ENCODE measurements at places on chromosomes 16 and 17.

DNA sequence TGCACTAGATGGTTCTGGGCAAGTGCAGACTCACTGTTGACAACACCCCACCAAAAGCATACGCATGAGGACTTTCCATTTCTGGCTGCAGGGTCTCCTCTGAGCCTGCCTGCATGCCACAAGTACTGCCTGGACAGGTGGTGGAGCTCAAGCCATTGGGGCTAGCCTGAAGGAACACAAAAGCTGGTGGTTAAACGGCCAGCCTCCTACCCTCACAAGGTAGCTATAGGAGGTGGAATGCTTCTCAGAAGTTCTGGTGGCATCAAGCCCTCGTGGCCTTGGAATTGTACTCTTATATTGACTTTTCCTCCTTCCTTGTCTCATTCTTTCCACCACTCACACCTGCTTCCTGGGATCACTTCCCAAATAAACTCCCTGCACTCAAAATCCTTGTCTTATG is 56.6 kb upstream of the BCAR1 start:
- DNase-seq: no peak

GRCh38 chr16:85453703-85454102 is 159.4 kb upstream of the GSE1 start:
- DNase-seq: no peak

DNA sequence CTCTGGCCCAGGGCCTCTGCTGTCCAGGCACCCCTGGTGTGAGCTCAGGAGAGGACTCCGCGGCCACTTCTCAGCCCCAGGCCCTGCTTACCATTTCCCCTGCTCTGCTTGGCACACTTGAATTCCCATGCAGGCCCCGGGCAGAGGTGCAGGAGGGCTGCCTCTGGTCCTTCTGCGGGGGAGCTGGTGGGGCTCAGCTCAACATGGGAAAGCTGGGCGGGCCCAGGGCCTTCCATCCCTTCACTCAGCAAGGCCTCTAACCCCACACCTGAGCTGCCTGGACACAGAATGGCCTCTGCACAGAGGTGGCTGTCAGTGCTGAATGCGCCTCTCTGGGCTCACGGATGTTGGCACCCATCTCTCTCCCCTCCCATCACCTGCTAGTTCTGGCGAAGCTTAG is 12.5 kb upstream of the RNPS1 start:
- no peak for DNase-seq

GRCh38 chr16:2985462-2985861 is 5.2 kb upstream of the PKMYT1 start:
- no peak for DNase-seq

DNA sequence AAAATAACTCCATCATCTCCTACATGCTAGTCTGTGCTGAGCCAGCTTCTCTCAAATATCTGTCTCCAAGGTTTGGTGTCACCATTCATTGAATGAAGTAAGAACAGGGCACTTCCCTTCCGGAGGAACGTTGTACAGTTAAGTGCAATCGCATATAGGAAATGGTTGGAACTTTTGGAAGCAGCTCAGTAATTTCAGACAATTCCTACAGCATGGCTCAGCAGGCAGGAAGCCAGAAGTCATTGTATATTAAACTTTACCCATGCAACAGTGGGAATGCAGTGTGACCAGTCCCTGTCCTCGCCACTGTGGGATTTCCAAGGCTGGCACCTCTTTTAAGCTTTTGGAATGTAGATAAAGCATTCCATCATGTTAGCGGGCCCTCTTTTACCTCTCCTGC is 51.1 kb upstream of the MYH2 start:
- DNase-seq: no peak

GRCh38 chr17:43327421-43327820 is 71.4 kb upstream of the ARL4D start:
- no peak for DNase-seq
